Activated naive CD4-positive, alpha-beta T cell (primary cell): ENCODE measurements at places on chromosomes 2 and 18.

GRCh38 chr18:27763341-27763740, 413.6 kb downstream of the CDH2 start:
- DNase-seq, result no peak

GRCh38 chr2:108399479-108399878, 21.7 kb downstream of the SULT1C4 start:
- no peak for DNase-seq

DNA sequence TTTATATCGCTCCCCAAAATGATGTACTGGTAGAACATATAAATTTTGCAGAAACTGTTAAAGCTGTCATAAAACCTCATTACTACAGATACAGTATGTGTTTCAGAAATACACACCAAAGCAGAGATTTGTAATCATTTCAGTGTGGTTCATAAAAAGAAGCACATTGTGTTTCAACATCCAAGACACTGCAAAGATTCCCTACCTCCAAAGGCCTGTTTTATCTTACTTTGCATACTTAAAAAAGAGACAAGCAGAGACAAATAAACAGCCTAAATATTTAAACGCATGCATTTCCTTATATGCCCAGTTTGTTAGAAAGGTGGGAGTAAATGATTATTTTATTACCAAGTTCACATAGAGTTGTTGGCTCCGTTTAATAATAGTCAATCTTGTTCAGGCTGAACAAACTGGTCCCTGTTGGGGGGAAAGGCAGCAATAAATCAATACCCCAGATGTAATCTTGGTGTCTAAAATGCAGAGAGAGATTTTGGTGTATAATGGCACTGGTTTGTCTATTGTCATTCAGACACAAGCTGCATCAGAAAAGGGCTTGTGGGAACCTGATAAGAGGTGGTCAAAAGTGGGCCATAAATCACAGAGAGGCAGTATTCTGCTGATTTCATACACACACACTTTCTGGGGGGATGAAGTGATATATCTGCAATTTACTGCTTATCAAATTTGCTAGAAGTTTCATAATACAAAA, 321.4 kb upstream of the ETAA1 start:
- DNase-seq, result no peak

- DNase-seq, result no peak
Observed at GRCh38 chr2:8652774-8653426, 29.0 kb upstream of the ID2 start.

- DNase-seq, result no peak
Observed at GRCh38 chr2:201852878-201853415, 46.6 kb downstream of the CDK15 start.
